ENCODE measurements at places on chromosomes 5 and 9.

DNA sequence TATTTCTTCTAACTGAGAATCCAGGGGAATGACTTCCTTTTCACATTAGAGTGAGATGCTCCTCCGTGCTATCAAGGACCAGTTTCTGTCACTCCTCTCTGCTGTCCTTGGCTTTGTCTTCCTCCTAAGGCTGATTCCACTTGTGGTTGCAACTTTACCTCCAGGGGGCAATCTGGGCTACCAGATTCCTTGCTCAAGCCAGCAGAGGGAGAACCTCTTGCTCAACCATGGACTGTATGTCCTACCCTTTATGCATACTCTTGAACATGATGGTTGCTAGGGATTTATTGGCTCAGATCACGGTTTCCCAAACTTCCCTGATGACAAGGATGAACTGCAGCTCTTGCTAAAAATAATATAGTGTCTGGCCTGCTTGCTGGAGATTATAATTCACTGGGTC lies 24.0 kb downstream of the NNT start:
- DNase-seq, result no peak

DNA sequence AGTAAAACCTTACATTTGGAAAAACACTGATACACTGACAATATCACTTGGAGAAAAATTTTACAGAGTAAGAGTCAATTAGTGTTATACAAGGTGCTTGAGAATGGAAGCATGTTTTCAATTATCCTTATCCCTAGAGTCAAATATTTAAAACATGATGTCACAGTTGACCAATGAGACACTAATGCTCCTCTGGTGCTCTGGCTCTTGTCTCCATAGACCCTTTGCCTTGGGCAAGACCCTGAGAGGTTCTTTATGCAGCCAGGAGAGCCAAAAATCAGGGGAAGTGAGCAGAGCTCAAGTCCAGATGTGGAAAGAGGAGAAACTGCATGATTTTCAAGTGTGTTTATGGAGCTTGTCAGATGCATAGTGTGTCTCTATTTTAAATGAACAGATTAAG lies 153.9 kb downstream of the MARCHF11 start:
- DNase-seq, result no peak

- no peak for DNase-seq
Observed at GRCh38 chr9:34089311-34089710, 37.2 kb downstream of the DCAF12 start.

GRCh38 chr5:173789031-173789920 lies 98.9 kb upstream of the CPEB4 start:
- no peak for DNase-seq

- no peak for DNase-seq
Observed at GRCh38 chr5:105503950-105504349, 1941.4 kb upstream of the NUDT12 start.

Measured in GM12892 (cell line).